NCI-H1436 treated with DMSO at 0.1 percent for 48 hours (cell line): ENCODE measurements at places on chromosomes 5 and 9.

GRCh38 chr9:29213417-29214153 lies 1640.3 kb upstream of the C9orf72 start:
- no peak for DNase-seq

GRCh38 chr5:68746643-68747420 lies 347.0 kb upstream of the SLC30A5 start:
- no peak for DNase-seq

- no peak for DNase-seq
Measured at GRCh38 chr9:130763331-130764171, 70.0 kb downstream of the EXOSC2 start.

DNA sequence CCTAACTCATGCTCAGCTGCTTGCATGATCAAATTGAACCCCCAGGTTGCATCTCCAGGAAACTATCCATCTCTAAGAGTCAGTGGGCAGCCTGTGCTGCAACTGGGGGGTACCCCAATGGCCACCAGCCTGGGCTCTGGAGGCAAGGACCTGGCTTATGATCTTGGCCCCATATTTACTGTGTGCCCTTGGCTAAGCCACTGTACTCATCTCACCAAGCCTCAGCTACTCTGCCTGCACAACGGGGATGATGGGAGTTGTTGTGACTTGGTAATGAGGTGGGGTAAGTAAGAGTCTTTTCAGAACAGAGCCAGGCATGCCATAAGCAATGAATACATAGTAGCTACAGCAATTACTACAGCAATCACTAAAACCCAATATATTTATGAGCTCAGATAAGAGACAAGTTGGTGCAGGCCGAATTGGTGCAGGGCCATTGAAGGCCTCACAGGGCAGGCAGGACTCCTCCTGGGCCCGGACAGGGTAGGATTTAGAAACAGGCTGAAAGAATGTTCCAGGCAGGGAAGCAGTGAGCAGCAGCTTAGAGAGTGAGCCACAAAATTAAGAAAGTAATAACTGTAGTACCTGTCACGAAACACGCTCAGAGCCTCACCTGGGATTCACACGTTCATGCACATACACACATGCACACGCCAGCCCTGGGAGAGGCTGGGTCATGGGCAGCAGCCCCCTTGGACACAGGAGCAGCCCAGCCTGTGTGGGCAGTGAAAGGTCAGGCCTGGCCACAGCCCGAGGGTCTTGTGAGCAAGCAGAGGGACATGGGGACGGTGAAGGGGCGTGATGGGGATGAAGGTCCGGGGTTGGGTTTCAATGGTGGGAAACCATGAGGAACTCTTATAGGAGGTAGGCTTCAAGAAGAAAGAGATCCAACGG lies 74.1 kb downstream of the PAX5 start:
- DNase-seq: no peak

- no peak for DNase-seq
Measured at GRCh38 chr5:61142391-61142790, 19.9 kb downstream of the SMIM15 start.
